ENCODE measurements at places on chromosomes 5 and 9.

DNA sequence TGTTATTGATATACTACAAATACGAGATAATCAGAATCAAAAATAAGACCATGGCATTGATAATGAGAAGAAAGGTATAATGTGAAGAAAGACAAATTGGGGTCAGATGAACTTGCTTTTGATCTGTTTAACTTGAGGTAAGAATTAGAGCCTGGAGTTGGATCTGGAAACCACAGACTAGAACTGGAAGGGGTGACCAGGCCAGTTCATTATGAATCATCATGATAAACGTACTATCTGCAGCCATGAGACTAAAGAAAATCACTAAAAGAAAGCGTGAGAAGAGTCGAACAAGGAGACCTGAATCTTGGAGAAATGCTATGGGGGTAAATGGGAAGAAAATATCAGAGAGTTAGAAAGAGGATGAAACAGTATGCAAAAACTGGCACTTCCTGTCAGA lies 967.5 kb downstream of the NR2F1-AS1 start:
- DNase-seq = no peak

DNA sequence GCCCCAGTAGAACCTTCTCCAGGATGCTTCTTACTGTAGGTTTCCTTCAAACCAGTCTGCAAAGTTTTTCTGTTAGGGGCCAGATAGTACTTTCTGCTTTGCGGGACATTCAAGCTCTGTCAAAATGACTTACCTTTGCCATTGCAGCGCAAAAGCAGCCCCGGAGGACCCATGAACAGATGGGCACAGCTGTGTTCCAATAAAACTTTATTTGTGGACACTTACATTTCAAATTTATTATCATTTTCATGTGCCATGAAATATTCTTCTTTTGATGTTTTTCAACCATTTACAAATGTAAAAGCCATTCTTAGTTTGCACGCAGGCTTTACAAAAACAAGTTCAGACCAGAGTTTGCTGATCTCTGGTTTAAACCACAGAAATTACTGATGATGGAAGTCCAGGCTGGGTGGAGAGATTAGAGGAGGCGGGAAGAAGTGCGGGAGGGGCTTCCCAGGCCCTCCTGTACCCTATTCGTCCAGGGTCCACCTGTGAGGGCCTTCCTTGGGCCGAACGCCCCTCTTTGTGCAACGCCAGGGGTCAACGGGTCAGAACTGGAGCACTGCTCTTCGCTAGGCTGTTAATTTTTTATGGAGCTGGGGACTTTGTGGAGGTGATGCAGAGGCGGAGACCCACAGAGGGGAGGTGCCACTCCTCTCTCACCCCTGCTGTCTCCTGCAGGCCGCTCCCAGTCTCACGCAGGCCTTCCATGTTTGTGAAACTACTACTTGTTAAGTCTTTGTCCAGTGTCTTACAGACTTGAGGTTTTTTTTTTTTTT lies 7.6 kb upstream of the ASS1 start:
- DNase-seq = no peak

GRCh38 chr5:135589152-135589551 lies 10.4 kb upstream of the CXCL14 start:
- no peak for DNase-seq

DNA sequence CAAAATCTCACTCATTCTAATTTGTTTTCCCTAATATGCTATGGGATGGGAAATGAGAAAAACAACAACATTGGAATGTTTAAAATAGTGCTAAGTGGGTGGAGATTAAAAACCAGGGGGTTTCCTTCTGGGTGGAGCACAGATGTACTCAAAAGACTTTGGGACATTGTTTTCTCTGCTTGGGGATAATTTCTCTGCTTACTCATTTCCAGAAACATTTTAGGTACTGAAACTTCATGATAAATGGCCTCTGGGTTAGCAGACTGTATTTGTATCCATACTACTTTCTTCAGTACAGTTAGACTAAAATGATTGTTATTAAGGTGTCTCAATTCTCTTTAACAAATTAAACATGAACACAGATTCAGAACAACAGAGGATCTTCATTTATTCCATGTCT lies 17.4 kb downstream of the ELOVL7 start:
- DNase-seq = no peak

DNA sequence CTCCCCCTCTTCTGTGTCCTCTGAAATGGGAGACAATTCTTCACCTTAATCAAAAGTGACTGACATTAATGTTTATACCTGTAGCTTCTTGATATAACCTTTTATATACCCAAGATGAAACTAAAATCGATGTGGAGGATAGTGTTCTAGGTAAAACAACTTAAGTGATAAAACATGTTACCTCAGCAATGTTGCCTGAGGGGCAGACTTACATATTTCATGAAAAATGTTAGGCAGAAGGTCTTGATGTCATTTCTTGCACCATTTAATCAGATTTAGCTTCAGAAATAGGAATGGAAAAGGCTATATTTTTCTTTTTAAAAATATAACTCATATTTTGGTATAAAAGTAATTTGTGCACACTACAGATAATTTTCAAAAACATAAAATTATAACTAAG lies 22.7 kb upstream of the MACIR start:
- no peak for DNase-seq

DNA sequence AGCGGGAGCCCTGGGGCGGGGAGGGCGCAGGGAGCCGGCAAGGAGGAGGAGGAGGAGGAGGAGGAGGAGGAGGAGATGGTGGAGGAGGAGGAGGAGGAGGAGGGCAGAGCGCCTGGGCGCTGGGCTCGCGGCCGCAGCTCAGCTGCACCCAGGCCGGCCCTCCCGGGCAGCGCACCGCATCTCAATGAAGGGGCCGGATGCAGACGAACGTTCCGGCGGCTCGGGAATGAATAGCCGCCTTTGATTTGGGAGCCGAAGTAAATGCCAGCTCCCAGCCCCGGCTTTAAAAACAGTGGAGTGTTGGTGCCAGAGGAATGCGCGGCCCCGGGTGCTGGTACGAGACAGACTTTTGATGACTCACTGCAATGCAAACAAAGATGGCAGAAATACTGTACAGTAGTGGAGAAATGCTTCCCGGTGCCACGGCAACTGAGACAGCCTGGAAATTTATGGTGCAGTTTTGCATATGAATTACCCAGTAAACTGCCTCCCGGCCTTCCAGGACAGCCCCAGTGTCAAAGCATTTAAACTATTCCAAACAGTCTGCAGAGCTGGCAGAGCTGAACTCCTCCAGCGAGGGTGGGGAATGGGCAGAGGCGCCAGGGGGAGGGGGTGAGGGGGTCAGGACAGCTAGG lies 43.1 kb downstream of the NACC2 start:
- DNase-seq = no peak

- DNase-seq = peak; percentile 56
Measured at GRCh38 chr9:116154334-116154975, 864 bp downstream of the PAPPA start.

GRCh38 chr5:135609981-135610380 lies 31.2 kb upstream of the CXCL14 start:
- no peak for DNase-seq

GRCh38 chr5:90096415-90097081 lies 313.0 kb downstream of the CETN3 start:
- DNase-seq = peak; percentile 2

- no peak for DNase-seq
Measured at GRCh38 chr5:179114756-179115155, 54.6 kb downstream of the ZNF354C start.

- no peak for DNase-seq
Measured at GRCh38 chr9:99335280-99335679, 113.2 kb downstream of the SEC61B start.

DNA sequence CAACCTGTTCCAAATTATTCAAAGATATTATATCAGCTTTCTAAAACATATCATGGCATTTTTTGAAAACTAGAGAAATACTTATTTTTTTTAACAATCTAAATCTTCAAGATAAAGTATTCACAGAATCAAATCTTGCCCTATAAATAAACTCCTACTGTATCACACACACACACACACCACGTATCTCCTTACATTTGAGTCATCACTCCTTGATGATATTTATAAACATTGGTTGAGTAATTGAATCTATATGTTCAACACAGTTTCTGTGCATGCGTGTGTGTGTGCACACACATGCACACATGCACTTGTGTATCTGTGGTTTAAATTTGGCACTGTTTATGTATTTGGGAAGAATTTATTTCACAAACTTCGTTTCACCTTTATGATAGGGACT lies 1716.4 kb downstream of the EFNA5 start:
- no peak for DNase-seq

- DNase-seq = no peak
Measured at GRCh38 chr9:100170556-100170955, 71.5 kb downstream of the INVS start.

DNA sequence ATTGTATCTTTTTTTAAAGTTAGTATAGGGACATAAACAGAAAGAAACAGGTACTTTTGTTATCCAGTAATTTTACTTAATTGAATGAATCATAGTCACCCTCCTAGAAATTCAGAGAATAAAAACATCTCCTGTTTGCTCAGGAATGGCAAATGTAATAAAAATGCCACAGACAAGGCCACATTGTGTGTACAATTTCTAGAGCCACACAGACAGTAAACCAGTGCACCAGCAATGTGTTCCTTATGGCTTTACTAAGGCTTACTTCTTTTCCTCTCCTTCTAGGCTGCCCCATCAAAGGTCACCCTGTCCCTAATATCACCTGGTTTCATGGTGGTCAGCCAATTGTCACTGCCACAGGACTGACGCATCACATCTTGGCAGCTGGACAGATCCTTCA lies 145.5 kb downstream of the SAXO1 start:
- DNase-seq = no peak

DNA sequence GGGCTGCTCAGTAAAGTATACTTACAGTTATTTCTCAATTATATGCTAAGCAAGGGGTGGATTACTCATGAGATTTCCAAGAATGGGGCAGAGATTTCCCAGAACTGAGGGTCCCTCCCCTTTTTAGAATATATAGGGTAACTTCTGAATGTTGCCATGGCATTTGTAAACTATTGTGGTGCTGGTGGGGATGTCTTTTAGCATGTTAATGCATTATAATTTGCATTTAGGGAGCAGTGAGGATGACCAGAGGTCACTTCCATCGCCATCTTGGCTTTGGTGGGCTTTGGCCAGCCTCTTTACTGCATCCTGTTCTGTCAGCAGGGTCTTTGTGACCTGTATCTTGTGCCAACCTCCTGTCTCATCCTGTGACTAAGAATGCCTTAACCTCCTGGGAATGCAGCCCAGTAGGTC lies 35.5 kb downstream of the TTC1 start:
- peak; percentile 66 for DNase-seq
